Epithelial cell of alveolus of lung (primary cell): ENCODE measurements at places on chromosomes 1 and 21. TPM values are rescaled to one million over a fixed set of nuclear protein-coding genes. Genes with fewer than 3 reads are reported as not detected.

CD247 gene
- total RNA-seq, result not detected in 2 replicates

CLDN17 gene
- not detected in 2 replicates for total RNA-seq

CD53 gene
- not detected in 2 replicates for total RNA-seq

GPBP1L1 gene
- total RNA-seq, result 56.8 and 65.2 TPM in 2 replicates

PAQR6 gene
- 0.26 and 2.1 TPM in 2 replicates for total RNA-seq

DUSP23 gene
- total RNA-seq, result 27.5 and 29.5 TPM in 2 replicates

CLEC20A gene
- total RNA-seq, result 0.13 TPM in 1 of 2 replicates, not detected in the other

TNNI3K gene
- not detected in 2 replicates for total RNA-seq

CLDN14 gene
- 0.39 TPM in 1 of 2 replicates, not detected in the other for total RNA-seq

KCNE1 gene
- total RNA-seq, result not detected in 2 replicates

UBL4B gene
- total RNA-seq, result not detected in 2 replicates

FNDC5 gene
- 0.13 and 0.24 TPM in 2 replicates for total RNA-seq

ADCY10 gene
- total RNA-seq, result 0.78 and 1.2 TPM in 2 replicates

EIF2D gene
- total RNA-seq, result 43.3 and 58.4 TPM in 2 replicates

CD2 gene
- not detected in 2 replicates for total RNA-seq

CD1D gene
- total RNA-seq, result 7.8 and 17.6 TPM in 2 replicates

TSPEAR gene
- total RNA-seq, result not detected in 2 replicates

HIVEP3 gene
- total RNA-seq, result 5.3 and 6.6 TPM in 2 replicates

GBP7 gene
- not detected in 2 replicates for total RNA-seq
